ENCODE measurements at places on chromosomes 13 and 19.

DNA sequence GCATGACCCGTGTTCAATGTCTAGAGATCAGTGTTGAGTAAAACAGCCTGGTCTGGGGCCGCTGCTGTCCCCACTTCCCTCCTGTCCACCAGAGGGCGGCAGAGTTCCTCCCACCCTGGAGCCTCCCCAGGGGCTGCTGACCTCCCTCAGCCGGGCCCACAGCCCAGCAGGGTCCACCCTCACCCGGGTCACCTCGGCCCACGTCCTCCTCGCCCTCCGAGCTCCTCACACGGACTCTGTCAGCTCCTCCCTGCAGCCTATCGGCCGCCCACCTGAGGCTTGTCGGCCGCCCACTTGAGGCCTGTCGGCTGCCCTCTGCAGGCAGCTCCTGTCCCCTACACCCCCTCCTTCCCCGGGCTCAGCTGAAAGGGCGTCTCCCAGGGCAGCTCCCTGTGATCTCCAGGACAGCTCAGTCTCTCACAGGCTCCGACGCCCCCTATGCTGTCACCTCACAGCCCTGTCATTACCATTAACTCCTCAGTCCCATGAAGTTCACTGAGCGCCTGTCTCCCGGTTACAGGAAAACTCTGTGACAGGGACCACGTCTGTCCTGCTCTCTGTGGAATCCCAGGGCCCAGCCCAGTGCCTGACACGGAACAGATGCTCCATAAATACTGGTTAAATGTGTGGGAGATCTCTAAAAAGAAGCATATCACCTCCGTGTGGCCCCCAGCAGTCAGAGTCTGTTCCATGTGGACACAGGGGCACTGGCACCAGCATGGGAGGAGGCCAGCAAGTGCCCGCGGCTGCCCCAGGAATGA, 1.5 kb upstream of the CEACAM5 start:
- peak; percentile 51 for DNase-seq

DNA sequence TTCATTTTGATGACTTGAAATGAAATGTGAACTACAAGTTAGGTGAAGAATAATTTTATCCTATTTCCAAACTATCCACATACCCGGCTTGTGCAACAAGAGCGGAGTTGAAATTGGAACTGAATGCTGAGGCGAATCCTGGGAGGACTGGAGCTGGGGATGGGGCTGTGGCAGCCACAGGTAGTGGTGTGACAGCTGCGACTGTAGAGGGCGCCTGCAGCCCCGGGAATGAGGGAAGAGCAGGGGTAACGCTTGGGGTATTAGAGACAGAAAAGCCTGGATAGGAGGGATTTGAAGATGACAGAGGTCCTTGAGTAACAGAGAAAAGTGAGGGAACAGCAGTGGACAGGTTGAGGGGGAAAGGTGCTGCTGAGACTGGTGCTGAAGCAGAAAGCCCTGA, 22.0 kb upstream of the STOML3 start:
- no peak for DNase-seq

GRCh38 chr19:18644196-18645034, 7.6 kb downstream of the KLHL26 start:
- DNase-seq, result no peak

GRCh38 chr19:15212711-15213110, 11.9 kb upstream of the NOTCH3 start:
- DNase-seq, result no peak

DNA sequence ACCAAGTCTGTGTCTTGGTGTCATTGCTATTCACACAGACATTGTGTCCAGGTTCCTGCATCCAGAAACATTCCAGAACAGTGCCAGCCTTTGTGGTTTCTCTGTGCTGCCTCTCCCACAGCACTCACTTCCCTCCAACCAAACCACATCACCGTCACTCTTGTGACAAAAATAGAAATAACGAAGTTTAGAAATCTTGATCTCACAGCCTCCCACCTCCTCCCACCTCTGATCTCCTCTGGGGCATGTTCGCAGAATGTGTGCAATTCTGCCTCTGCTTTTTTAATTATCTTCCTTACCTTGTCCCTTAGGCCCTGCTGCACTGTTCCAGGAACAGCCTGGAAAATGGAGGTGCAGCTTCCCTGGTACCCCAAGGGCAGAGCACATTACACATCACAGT, 8.7 kb upstream of the SERPINE3 start:
- DNase-seq, result no peak

DNA sequence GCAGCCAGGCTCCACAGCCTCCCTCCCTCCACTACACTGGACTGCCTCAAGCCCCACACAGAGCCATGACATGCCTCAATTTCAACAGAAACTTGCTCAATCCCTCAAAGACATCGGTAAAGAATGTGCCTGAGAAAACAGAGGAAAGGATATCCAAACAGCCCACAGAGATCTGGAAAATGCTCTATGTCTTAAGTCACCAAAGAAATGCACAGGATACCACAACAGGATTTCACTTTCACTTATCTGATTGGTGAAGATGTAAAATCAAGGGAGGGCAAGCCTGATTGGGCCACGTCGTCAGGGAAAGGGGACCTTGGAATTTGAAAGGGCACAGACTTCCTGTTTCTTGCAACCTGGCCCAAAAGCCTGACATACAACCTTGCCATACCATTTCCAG, 14.2 kb downstream of the CACNA1A start:
- no peak for DNase-seq

DNA sequence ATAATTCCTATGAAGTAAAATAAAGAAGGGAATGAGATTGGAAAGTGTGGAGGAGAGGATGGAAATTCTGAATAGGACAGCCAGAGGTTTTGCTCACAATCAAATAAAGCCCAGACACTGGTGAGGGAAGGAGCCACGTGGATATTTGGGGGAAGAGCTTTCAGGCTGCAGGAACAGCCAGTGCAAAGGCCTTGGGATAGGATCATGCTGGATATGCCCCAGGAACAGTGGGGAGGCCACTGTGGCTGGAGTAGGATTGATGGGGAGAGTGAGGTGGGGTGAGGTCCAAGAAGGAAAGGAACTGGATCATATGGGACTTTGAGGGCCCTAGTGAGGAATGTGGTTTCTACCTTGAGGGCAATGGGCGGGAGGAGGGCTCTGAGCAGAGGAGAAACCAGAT, 4.1 kb upstream of the FXYD5 start:
- DNase-seq, result no peak

GRCh38 chr13:111327730-111328573, 7.5 kb downstream of the TEX29 start:
- DNase-seq, result no peak

GRCh38 chr19:3670796-3671679, 29.2 kb downstream of the PIP5K1C start:
- DNase-seq, result no peak

GRCh38 chr19:52188822-52189734, 774 bp upstream of the PPP2R1A start:
- DNase-seq, result peak; percentile 87

DNA sequence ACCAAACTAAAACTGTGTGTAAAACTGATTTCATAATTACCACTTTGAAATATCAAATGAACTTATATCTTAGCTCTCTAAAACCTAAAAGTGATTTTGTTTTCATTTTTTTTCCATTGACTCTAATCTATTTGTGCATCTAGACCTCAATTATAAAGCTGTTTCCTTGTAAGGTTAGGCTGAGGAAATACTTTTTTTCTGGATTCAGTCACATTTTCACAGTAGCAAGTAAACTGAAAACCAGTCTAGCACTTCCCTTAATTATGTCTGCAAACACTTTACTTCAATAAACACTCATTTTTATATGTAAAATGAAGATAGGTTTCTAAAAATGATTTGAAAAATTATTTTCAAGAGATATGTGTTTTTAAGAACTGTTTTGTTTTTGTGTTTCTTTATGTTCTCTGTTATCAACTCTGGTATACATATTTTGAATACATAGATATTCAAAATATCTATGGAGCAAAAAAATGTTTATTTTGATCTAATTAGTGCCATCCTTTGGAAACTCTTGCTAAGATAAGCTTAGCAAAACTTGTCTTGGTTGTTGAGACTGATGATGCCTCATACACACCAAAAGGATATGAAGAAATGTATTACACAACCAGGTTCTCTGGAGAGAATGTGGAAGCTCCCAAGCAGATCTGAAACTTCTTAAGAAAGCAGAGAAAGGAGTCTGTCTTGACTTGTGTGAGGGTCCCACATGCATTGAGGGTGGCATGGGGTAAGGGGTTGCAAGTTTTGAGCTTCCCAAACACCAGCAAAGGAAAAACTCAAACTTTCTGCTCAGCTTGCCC, 1887.4 kb downstream of the PCDH9 start:
- DNase-seq, result no peak

- peak; percentile 63 for DNase-seq
Observed at GRCh38 chr19:58544591-58545285, 874 bp downstream of the TRIM28 start.

GRCh38 chr19:45306518-45307027, 16.1 kb downstream of the CKM start:
- no peak for DNase-seq

DNA sequence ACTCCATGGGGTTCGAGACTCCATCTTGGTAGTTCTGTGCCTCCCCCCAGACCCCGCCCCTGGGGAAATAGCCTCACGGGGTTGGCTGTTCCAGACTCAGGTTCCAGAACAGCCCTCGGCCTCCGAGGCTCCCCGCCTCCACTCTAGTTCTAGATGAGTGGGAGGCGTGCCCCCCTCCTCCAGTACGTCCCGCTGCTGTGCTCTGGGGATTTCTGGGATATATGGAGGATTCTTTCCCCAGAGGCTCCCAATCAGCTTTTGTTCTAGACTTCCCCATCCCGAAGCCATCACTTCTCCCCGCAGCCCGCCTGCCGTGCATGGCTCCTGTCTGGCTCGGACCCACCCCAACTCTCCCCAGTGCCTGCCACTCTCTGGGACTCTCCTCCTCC, 1.9 kb upstream of the CACNG7 start:
- no peak for DNase-seq

GRCh38 chr13:111183087-111183645, 68.1 kb downstream of the ARHGEF7 start:
- no peak for DNase-seq

Data from stimulated activated CD4-positive, alpha-beta T cell treated with anti-CD3 and anti-CD28 coated beads, TNF-alpha, amount 100 ng/mL, for 4 hours (primary cell).